Neural crest cell (in vitro differentiated cells): ENCODE measurements at places on chromosomes 3 and 15. TPM values are rescaled to one million over a fixed set of nuclear protein-coding genes. Genes with fewer than 3 reads are reported as not detected.
A peak's percentile ranks its signal among the peaks of the same experiment; 100 is the strongest.

DNA sequence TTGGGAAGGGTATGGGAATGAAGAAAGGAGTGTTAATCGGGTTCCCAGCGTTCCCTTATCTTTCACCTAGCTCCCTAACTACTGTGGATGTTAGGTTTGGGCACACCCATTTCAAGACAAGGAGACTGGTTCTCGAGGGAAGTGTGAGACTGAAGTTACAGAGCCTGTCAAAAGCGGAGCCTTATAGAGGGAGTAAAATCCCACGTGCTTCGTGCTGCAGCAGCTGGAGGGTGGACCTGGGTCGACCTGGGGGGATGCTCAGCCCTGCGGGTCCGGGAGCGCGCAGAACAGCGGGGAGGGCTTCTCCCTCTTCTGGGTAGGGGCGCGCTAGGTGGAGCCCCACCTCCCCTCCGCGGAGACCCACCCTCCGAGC is 314 bp upstream of the TMED3 start:
- DNase-seq, result no peak

DNA sequence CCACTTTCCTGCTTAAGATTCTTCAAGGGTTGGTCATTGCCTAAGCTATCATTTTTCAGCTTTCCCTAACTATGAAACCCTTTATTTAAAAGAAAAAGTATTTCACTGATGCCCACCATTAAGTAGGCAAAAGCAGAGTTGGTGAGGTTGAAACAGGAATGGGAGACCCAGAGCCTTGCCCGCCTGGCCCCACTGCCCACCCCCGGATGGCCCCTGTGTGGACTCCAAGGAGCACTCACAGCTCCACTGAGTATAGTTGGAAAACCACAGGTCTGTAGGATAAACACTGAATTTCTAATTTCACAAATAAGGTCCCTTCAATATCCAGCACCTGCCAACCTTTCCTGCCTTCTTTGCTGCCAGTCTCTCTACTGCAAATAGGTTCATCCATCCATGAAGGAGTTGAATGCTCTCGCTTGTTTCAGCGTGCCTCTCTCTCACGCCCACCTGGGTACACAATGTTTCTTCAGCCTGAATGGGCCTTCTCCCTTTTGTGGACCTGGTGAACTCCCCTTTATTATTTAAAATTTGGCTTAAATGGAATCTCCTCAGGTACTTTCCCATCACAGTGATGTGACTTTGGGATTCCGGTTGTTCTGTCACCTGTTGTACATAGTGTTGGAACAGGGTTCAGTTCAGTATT is 8.7 kb upstream of the ACAP2 start:
- DNase-seq, result no peak

DNA sequence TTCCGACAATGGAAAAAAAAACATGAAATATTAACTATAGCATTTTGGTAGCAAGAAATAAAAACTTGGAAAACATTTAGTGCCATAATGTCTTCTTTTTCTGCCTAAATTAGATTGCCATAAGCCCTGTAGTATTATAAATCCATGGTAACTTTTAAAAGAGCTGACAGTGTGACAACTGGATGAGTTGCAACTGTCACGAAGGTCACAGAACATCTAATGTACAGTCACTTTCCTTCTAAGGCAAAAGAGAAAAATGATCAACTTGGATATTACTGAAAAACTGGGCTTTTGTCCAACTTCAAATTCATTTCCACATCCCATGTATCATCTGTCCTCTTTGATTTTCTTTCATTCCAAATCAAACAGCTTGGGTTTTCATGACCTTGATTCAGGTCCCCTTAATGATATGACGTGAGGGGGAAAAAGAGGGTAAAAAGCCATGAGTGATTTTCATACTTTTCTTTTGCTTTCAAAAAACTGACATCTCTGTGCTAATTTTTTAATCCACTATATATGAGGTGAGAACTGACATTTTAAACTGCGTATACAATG is 602 bp downstream of the CPB1 start:
- DNase-seq, result no peak

- DNase-seq, result no peak
Observed at GRCh38 chr3:81938681-81939080, 177.2 kb upstream of the GBE1 start.

DNA sequence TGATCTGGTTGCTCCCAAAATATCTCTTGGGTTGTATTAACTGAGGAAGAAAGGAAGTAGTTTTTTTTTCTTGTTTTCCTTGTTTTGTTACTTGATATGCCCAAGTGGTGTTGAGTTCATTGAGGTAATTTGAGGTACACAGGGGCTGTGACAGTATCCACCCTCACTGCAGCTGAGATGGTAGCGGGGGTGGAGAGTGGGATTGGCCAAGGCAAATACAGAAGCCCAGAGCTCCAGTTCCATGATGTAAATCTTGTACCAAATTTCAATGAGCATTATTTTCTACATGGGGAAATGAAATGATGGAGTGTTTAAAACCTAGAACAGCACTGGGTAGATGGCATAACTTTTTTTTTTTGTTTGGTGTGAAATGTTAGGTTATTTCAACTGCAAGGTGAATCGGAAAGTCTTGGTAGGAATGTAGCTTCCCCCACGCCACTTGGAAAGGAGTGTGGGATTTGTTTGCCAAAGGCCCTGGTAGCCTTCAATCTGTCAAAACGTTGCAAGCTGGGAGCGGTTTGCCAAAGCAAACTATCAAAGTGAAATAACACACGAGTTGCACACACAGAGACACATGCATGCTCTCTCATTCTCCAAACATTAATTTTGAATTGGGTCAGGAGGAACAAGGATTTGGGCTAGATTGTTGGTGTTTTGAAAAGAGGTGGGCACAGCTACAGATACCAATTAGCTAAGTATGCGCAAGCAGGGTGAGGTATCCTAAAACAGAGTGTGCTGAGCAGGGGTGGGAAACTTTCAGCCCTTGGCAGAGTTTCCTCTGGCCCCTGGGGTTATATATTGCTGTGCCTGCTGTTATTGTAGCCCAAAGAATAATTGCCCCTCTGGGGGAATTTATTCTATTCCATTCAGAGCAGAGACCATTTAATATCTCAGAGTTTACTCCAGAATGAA is 34.6 kb downstream of the THSD4 start:
- no peak for DNase-seq

GRCh38 chr3:17013571-17013970 is 128.8 kb downstream of the PLCL2 start:
- no peak for DNase-seq

GRCh38 chr3:114660124-114660523 is 366.3 kb downstream of the TIGIT start:
- DNase-seq, result no peak

GRCh38 chr3:184236636-184237035 is 7.3 kb downstream of the VWA5B2 start:
- DNase-seq, result no peak

DNA sequence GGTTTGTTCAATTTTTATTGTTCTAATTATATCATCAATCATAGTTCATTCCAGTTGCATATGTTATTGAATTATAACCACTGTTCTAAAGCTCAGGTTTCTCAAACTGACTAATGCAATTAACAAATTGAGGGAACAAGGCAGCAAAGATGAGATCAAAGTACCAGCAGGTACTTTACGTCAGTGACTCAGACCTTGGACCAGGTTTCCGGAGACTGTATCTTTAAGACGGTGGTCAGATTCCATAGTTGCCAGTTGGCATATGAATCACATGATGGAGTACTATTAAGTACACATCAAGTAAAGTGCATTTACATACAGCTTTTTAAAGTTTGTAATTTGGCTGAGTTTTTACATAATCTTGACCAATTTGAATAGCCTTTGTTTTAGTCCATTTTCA is 583.6 kb upstream of the ROBO2 start:
- no peak for DNase-seq

GRCh38 chr3:55416331-55416821 is 70.7 kb downstream of the WNT5A start:
- no peak for DNase-seq

DNA sequence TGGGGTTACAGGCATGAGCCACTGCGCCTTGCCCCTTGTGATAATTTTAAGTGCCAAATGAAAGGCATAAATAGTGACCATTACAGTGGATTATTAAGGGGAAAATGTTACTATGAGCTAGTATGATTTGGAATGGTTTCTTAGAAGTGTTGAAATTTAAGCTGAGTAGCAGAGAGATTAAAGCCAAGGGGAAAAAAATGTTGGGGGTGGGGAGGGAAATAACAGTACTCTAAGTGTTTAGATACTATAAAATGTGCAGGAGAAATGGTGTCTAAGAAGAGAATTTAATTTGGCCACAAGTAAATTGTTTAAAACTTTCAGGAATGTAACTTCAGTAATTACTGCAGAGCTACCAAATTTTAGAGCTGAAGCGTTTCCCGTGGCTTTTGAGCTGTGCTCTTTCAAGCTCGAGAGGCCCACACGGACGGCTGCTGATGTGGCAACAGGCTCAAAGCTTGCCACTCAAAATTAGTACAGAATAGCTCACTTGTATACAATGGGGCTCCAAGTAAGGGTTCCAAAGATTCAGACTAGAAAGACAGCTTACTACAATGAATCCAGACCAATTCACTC is 23.9 kb upstream of the SLC12A8 start:
- DNase-seq, result no peak

GRCh38 chr3:140736863-140737460 is 59.1 kb downstream of the TRIM42 start:
- DNase-seq, result peak; percentile 18

GRCh38 chr3:106423321-106424225 is 554.8 kb upstream of the CBLB start:
- no peak for DNase-seq

- DNase-seq, result no peak
Observed at GRCh38 chr3:4376499-4376898, 73.3 kb downstream of the SETMAR start.

DNA sequence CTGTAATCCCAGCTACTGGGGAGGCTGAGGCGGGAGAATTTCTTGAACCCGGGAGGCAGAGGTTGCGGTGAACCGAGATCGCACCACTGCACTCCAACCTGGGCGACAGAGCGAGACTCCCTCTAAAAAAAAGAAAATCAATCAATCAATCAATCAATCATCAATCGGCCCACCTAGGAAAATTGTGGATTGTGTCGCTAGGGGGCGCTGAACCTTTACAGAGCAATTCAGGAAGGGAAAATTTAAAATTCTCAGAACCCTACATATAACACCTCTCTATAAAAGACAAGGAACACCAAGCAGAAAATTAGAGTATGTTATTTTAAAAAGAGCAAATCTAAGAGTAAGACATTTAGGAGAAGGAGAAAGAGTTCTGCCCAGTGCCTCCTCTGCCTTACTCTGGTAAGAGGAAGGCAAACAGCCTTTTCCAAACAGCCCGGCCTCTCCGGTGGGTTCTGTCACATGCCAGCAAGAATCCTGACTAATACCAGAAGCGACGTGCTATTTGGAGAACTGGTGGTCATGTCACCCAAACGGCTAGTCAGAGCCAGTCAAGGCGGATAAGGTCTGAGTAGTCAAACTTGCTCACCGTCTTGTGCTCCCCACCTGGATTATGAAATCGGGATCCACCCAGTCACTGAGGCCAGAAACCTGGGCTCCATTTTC is 22.3 kb upstream of the SMCO1 start:
- DNase-seq, result peak; percentile 50

DNA sequence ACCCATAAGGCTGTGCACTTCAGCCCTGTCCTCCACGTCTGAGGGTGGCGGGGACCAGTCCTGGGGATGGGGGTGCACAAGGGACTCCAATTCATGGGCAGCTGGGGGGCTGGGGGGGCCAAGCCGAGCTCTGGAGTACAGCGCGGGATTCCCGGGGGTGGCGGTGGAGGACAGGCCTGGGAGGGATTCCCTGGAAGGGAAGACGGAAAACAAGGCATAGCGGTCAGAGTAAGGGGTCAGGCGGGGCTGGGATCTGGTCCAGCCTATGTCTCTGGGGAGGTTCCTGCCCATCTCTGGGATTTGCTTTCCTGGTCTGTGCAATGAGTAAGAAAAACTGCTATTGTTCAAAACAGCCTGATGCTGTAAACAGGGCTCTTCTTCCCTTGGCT is 8.1 kb upstream of the IGDCC3 start:
- no peak for DNase-seq

DNA sequence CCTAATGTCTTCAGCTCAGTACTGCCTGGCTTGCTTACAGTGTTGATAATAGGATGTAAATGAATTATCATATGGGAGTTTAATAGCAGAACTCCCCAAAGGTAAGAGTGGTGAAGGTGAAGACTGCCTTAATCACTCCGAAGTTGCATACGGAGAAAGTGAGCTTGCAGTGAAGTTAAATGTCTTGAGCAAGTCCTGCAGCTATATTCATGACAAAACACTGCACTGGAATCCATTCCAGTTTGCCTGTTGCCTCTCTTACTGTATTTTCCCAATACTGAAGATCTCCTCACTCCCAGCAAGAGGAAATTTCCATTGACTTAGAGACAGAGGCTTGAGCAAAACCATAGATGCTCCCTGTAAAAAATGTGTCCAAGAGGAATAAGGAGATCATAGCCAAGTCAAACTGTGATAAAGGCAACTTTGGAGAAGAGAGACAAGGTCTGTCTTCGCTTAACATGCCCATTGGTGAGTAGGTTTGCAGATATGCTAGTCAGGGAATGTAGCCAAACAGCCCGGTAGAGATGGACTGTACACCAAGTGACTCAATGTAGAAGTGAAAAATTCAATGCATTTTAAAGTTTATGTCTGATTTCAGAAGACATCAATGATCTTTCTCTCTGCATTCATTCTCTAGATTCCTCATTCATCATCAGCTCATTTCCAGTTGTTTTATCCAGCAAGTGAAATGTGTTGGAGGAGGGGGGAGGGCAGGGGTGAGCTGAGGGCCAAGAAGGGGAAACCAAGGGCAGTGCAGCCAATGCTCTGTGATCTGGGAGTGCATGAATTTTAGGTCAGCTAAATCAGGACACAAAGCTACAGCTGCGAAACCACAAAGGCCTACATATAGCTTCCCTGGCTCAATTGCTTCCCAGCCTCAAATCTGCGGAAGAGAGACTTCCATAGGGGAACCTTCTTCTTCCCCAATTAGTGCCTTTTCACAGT is 667.1 kb upstream of the NR2F2 start:
- no peak for DNase-seq

DNA sequence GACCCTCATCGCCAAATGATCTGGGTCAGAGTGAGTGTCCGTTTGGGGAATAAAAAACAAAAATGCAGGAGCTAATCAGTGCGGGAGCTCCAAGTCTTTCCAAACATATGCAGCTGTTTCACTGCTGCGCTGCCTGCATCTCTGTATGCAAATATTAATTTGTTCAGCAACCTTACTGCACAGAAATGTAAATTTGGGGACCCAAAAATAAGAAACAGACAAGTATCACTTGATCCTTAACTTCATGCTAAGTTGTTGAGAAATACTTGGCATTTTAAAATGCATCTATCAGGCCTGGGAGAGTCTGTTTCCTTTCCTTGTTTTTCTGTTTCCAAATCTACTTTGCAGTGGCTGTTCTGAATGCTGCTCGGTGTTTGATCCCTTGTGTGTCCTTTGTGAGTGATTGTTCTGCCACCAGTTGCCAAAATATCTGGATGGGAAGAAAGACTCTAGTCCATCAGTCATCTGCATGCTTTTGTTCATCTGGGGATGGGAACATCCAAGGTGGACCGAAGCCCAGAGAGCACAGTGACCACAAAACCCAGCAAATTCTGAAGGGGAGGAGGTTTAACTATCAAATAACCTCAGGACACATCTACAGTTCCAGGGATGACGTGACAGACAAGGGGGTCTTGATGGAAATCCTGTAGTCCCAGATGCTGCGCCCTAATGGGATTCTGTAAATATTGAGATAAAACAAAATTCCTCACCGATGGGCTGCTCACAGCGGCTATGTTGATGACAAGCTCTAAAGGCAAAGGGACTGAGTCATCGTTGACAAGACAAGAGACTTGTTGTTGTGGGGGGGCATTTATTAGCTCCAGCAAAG is 199.5 kb upstream of the WNT5A start:
- DNase-seq, result no peak

WDR93 gene
- 0.20 TPM in 1 of 2 replicates, not detected in the other for total RNA-seq

ISG20 gene
- total RNA-seq, result 1.1 and 1.5 TPM in 2 replicates

CLDN16 gene
- total RNA-seq, result not detected in 2 replicates

EIF2A gene
- total RNA-seq, result 65.7 and 75.6 TPM in 2 replicates

PAQR9 gene
- total RNA-seq, result 1.8 and 1.9 TPM in 2 replicates

NR2F2 gene
- total RNA-seq, result 147 and 150 TPM in 2 replicates

NR1I2 gene
- 0.26 TPM in 1 of 2 replicates, not detected in the other for total RNA-seq

DNAH1 gene
- total RNA-seq, result 2.4 and 3.2 TPM in 2 replicates
